ENCODE measurements at places on chromosomes 11 and 22. TPM values are rescaled to one million over a fixed set of nuclear protein-coding genes. Genes with fewer than 3 reads are reported as not detected.
A peak's percentile ranks its signal among the peaks of the same experiment; 100 is the strongest.

- DNase-seq = no peak
Measured at GRCh38 chr11:11598243-11598642, 23.6 kb downstream of the GALNT18 start.

Gene OTOG
- not detected for total RNA-seq

- DNase-seq = no peak
Measured at GRCh38 chr11:417652-418342, 3.0 kb upstream of the SIGIRR start.

DNA sequence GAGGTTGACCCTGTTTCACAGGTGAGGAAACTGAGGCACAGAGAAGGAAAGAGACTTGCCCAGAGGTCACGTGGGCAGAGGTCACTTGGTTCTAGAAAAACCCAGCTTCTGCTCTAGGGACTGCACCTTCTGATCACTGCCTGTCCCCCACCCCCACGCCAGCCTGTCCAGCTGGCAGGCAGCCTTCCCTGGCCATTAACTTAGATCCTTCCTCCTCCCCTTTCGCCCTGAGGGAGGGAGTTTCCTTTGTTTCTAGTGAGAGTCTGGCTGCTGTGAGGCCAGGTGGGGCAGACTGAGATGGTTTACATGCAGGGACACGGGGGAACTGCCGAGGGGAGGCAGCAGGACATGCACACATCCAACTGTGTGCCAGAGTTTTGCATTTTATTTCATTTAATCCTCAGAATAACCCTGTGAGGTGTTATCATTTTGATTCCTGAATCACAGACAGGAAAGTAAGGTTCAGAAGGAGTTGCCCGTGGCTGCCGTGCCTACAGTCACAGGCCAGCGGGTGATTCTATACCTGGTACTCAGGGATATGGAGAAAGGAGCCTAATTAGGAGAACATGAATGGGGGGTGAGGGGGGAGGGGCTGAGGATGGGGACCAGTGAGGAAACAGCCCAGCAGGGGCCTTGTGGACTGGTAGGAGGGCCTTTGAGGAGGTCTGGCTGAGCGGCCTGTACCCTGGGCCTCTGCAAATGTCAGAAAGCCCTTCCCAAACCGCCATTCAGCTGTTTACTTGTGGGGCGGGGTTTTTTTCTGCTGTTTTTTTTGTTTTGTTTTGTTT, 3.4 kb downstream of the FAM83F start:
- DNase-seq = no peak

Gene KCNJ1
- total RNA-seq = not detected

- DNase-seq = no peak
Measured at GRCh38 chr11:100874203-100874602, 187.1 kb downstream of the ARHGAP42 start.

DNA sequence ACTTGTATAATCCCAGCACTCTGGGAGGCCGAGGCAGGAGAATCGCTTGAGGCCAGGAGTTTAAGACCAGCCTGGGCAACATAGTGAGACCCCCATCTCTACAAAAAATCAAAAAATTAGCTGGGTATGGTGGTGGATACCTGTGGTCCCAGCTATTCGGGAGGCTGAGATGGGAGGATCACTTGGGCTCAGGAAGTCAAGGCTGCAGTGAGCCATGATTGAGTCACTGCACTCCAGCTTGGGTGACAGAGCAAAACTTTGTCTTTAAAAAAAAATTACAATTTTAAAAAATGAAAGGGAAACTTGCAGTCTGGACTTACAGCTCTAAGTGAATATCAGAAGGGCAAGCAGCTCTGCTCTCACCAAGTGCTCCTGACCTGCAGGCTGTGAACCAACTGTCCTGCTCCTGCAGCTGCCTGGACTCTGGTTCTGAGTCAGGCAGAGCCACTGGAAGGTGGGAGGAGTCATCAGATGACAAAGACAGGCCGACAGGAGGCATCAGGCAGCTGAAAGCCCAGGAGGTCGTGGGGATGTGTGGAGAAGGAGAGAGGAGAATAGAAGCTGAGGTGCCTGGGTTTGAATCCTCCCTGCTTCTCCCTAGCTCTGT, 9.6 kb downstream of the SMTNL1 start:
- DNase-seq = no peak

Gene ARHGEF12
- total RNA-seq = 101 TPM

DNA sequence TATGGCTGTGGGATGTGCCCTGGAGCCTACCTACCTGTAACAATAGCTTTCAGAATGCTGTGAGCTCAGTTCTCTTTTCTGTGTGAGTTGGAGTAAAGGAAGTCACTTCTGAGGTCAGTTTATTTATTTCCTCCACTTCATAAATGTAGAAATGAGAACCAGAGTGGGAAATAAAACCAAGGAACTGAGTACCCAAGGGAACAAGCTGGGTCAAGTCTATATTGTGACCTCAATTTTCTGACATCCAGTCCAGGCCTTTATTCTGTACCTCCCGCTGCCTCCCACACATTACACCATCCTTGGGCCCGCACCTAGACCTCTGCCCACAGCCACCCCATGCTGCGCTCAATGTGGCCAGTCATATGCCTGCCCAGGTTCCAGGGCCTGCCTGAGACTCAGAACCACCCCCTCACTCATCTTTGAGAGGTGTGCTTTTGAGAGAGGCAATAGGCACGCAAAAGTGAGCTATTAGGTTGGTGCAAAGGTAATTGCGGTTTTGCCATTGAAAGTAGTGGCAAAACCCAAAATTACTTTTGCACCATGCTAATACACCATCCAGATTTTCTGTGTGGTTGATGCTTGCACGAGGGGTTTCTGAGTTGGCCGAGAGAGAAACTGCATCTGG, 9.8 kb downstream of the MS4A6E start:
- DNase-seq = no peak

Gene MS4A1
- 1.7 TPM for total RNA-seq

Gene KDELR3
- 25.9 TPM for total RNA-seq

Gene LMO1
- not detected for total RNA-seq

DNA sequence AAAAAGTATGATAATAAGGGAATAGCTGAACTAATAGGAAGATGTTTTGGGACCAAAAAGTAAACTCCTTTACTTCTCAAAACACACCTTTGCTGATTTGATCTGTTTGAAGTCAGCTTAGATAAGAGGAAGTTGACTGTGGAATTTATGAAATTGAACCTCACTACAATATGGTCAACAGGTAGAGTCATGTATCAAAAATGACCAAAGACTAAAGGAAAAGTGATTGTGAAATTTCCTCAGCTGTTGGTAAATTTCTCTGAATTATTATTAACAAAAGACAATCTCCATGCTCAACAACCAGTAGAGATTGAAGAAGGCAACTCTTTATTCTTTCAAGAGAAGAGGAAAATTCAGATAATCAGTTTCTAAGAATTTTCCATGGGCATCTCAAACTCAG, 826.5 kb downstream of the KCNA4 start:
- no peak for DNase-seq

- DNase-seq = no peak
Measured at GRCh38 chr11:82559609-82560008, 174.1 kb downstream of the FAM181B start.

Gene MS4A14
- 3.7 TPM for total RNA-seq

Gene SAA1
- total RNA-seq = 194 TPM

DNA sequence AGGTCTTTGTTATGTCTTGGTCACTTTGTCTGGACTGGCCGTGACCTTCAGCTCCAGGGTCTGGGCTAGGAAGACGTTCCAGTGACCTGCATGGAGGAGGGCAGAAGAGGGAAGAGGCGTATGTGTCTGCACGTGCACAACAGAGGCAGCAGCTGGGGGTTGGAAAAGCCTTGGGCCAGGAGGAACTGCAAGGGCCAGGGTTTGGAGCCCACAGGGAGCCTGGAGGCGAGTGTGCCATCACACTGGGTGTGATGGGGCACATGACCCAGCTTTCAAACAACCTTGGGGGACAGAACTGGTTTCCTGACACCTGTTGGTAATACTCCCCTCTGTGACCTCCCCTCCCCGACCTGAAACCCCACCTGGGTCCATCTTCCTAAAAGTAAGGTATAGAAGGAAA, 34.7 kb downstream of the CHRDL2 start:
- DNase-seq = no peak

DNA sequence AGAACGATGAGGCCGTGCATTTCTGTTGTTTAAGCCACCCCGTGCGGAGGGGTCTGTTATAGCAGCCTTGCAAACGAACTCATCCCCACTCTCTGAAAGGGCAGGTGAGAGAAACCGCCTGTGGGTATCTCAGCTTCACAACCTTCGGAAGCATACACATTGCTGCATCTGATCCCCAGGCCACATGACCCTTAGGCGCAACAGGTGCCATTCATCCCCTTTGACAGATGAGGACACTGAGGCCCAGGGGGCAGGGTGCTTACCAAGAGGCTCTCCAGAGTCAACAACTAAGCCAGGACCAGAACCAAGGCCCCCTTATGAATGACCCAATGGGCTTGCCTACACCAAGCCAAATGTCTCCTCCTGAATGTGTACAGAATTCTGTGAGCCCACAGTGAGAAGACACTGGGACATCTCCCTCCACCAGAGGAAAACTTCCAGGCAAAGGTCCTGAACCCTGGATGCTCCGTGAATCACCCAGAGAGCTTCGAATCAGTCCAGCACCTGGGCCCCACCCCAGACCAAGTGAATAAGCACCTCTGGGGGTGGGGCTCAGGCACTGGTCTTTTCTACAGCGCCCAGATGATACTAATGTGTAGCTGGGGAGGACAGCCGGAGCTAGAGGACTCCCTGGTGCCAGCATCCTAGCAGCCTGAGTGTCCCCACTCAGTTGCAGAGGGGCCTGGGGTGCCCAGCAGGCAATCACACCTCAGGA, 83.2 kb downstream of the BUD13 start:
- DNase-seq = no peak

Gene ADAMTS15
- total RNA-seq = 11.8 TPM

GRCh38 chr22:48644108-48644507, 1183.6 kb downstream of the BRD1 start:
- no peak for DNase-seq

DNA sequence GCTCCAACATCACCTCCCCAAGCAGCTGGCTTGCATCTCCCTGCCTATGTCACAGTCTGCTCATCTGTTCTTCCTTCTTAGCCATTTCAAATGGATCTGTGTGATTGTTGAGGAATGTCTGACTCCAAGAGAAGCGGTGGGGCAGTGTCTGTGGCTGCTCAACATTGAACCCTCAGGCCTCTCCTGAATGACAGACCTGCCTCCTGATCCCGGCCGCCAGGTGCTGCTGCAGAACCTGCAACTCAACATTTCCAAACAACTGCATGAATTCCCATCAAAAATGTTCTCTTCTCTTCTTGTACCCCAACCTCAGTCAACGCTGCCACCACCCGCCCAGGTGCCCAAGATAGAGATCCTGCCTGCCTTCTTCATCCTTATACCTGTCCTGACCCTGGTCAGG, 132.5 kb downstream of the FBXO7 start:
- DNase-seq = no peak

Gene DDIAS
- 4.2 TPM for total RNA-seq

Gene CCDC89
- total RNA-seq = 2.5 TPM

DNA sequence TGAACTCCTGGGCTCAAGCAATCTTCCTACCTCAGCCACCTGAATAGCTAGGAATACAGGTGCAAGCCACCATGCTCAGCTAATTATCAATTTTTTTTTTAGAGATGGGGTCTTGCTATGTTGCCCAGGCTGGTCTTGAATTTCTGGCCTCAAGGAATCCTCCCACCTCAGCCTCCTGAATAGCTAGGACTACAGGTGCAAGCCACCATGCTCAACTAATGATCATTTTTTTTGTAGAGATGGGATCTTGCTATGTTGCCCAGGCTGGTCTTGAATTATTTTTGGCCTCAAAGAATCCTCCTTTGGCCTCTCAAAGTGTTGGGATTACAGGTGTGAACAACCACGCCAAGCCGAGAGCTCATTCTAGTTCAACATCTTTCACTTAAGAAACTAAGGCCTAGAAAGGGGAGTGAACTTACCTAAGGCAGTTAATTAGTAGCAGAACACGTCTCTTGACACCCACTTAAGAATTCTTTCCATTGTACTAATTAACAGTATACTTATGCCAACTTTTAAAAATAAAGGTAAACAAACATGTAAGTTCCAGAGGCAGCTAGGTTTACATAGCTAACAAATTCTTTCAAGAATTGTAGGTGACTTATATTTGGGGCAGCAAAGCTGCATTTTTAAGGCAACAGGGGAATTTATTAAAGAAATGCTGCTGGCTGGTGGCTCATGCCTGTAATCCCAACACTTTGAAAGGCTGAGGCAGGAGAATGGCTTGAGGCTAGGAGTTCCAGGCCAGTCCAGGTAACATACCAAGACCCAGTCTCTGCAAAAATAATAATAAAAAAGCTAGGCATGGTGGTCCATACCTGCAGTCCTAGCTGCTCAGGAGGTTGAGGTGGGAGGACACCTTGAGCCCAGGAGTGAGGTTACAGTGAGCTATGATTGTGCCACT, 9.6 kb downstream of the ZBED5 start:
- DNase-seq = peak; percentile 32

DNA sequence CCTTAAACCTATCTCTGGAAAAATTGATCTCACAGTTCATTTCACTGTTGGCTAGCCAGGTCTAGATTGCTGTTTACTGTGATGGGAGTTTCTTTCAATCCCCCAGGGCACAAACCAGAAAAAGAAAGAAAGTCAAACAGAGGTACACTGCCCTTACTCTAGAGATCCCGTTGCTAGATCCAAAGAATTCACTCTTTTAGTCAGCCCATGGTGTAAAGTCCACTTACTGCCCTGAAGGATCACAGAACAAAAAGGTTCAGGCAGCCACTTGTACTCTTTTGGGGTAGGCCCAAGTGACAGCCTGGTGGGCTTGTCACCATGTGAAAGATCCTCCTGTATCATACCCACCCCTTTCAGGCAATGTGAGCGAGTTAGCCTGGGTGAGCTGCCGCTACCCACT, 162.6 kb upstream of the CCDC179 start:
- no peak for DNase-seq

Gene SEPTIN3
- total RNA-seq = 0.99 TPM

- peak; percentile 85 for DNase-seq
Measured at GRCh38 chr22:21632237-21632895, at the start of gene CCDC116. Gene CCDC116 (plus strand): TSS chr22:21632760. CDS start chr22:21633182, 422 bp downstream.

DNA sequence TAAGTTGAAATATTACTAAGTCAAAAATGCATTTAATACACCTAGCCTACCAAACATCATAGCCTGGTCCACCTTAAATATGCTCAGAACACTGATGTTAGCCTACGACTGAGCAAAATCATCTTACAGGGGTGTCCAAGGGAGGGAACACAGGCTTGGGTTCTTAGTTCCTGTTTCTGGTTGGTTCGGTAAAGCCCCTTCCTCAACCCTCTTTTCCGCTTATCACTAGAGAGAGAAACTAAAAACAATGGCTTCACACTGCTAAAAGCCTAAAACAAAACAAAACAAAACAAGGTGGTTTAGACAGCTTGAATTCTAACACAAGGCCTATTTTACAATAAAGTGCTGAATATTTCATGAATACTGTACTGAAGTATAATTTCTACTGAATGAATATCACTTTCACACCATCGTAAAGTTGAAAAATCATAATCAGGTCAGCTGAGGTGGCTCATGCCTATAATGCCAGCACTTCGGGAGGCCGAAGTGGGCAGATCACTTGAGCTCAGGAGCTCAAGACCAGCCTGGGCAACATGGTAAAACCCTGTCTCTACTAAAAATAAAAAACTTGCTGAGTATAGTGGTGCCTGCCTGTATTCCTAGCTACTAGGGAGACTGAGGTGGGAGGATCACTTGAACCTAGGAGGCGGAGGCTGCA, 118.0 kb downstream of the SIK3 start:
- DNase-seq = no peak

GRCh38 chr11:120134931-120135228, 3.0 kb downstream of the TRIM29 start:
- no peak for DNase-seq

Gene MS4A8
- total RNA-seq = 11.8 TPM

- no peak for DNase-seq
Measured at GRCh38 chr22:44364751-44365130, 52.0 kb upstream of the SHISAL1 start.

Gene CLMP
- 22.5 TPM for total RNA-seq

Measured in left lung (tissue), 14 donors.